ENCODE measurements at places on chromosomes 2 and 18.

- no peak for DNase-seq
These were observed 55.1 kb downstream of the ROCK1 start for GRCh38 chr18:21056545-21056944.

GRCh38 chr18:36409779-36410178 is 112.3 kb downstream of the FHOD3 start:
- no peak for DNase-seq

GRCh38 chr2:6564326-6564725 is 301.4 kb downstream of the CMPK2 start:
- no peak for DNase-seq

DNA sequence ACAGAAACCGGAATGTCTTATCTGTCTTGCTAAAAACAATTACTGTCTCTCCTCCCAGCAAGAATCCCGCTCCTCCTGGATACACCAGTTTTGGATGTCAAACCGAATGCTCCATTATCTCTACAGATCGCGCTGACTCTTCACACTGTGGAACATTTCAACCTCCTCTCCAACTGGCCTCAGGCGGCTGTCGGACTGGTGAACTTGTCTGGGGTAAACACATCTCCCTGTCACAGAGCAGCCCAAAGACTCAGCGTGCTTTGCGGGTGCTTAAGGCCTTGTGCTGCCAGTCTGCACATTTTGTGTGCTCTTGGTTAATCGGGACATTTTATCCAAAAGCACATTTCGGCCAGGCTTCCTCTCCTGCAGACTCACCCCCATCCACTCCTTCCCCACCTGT is 173.1 kb downstream of the ICOS start:
- DNase-seq = no peak

Data from Peyer's patch (tissue), 4 donors.